ENCODE measurements at places on chromosomes 1 and 21. TPM values are rescaled to one million over a fixed set of nuclear protein-coding genes. Genes with fewer than 3 reads are reported as not detected.

APP gene
- polyA plus RNA-seq: 945 TPM

DNA sequence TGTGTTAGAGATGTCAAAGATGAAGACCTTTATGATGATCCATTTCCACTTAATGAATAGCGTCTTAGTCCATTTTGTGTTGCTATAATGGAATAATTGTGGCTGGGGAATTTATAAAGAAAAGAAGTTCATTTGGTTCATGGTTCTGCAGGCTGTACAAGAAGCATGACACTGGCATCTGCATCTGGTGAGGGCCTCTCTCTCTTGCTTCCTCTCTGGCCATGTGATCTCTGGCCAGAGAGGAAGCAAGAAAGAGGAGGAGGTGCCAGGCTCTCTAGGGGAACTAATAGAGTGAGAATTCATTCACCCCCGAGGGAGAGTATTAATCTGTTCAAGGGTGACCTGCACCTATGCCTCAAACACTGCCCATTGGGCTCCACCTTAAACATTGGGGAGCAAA is 242.8 kb downstream of the DISC1 start:
- no peak for DNase-seq

DNA sequence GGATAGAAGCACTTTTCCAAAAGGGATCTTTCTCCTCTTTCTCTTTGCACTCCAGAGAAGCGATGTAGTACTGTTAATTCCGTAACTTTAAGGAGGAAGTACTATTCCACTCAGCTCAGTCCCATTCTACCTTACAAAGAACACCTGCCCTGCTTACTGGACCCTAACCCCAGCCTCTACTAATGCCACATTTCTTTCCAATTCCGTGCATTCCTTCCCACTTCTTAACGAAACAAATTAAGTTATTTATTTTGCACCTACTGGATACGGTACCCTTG is 511 bp downstream of the NDC1 start:
- DNase-seq: no peak

DNA sequence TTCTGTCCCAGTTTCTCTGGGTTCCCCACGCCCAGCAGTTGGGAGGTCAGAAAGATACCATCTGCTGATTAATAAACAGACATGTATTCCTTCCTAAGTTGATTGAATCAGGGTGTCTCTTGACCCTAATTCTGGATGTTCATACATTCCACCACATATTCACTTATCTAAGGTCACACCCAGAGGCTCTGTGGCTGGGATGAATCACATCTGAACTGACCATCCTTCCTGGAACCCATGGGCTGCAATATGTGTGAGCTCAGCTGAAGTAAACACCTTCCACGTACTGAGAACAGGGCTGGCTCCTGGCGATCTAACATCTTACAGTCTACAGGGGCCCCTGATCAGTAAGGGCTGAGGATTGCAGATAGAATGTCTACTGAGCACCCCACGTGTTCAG is 20.5 kb upstream of the TRABD2B start:
- no peak for DNase-seq
